Adrenal gland (tissue), 19 donors: ENCODE measurements at places on chromosomes 3 and 15. TPM values are rescaled to one million over a fixed set of nuclear protein-coding genes. Genes with fewer than 3 reads are reported as not detected.

Gene CPLX3
- polyA plus RNA-seq: 24.1 TPM

Gene MESP2
- polyA plus RNA-seq: 0.57 TPM

Gene CCR9
- not detected for polyA plus RNA-seq

Gene ROPN1
- polyA plus RNA-seq: not detected

Gene CNTN3
- 2.1 TPM for polyA plus RNA-seq

Gene KCNMB3
- polyA plus RNA-seq: 4.4 TPM

Gene KIF7
- 8.2 TPM for polyA plus RNA-seq

Gene LRRIQ4
- polyA plus RNA-seq: 0.13 TPM

Gene SMCO1
- polyA plus RNA-seq: not detected

Gene NPTN
- 28.7 TPM for polyA plus RNA-seq

Gene SPRED1
- polyA plus RNA-seq: 4.9 TPM

Gene ZBED2
- not detected for polyA plus RNA-seq

Gene NRG4
- 2.6 TPM for polyA plus RNA-seq

Gene MAPK6
- 2.9 TPM for polyA plus RNA-seq

Gene HGD
- 0.71 TPM for polyA plus RNA-seq

Gene EMC7
- polyA plus RNA-seq: 36.4 TPM

Gene SPESP1
- 1.9 TPM for polyA plus RNA-seq

Gene BBX
- polyA plus RNA-seq: 72.1 TPM

Gene NTRK3
- 1.6 TPM for polyA plus RNA-seq

Gene RFTN1
- 10.3 TPM for polyA plus RNA-seq

Gene HDC
- 0.32 TPM for polyA plus RNA-seq

Gene IRAK2
- 2.3 TPM for polyA plus RNA-seq

Gene NMNAT3
- polyA plus RNA-seq: 8.7 TPM

Gene ANKRD28
- 16.2 TPM for polyA plus RNA-seq

Gene BFSP2
- polyA plus RNA-seq: not detected

Gene HYAL1
- 9.7 TPM for polyA plus RNA-seq

Gene GP5
- polyA plus RNA-seq: not detected

Gene CELF6
- 12.1 TPM for polyA plus RNA-seq

Gene APEH
- polyA plus RNA-seq: 124 TPM

Gene PCSK6
- polyA plus RNA-seq: 2.0 TPM

Gene GPR160
- 1.2 TPM for polyA plus RNA-seq

Gene OTOL1
- polyA plus RNA-seq: not detected

Gene CLDN1
- 53.4 TPM for polyA plus RNA-seq

Gene AADACL2
- polyA plus RNA-seq: not detected

Gene GOLGA6A
- not detected for polyA plus RNA-seq

Gene NANOGP8
- polyA plus RNA-seq: not detected

Gene FRMD5
- polyA plus RNA-seq: 49.4 TPM

Gene EFCAB12
- polyA plus RNA-seq: 0.37 TPM

Gene BCHE
- 5.9 TPM for polyA plus RNA-seq

Gene SH3GL3
- polyA plus RNA-seq: 0.59 TPM
